ENCODE measurements at places on chromosomes 4 and X.

- DNase-seq: no peak
These were observed 41.3 kb downstream of the RHOH start for GRCh38 chr4:40238008-40238699.

- DNase-seq: no peak
These were observed 93.4 kb downstream of the TMA16 start for GRCh38 chr4:163587867-163588266.

DNA sequence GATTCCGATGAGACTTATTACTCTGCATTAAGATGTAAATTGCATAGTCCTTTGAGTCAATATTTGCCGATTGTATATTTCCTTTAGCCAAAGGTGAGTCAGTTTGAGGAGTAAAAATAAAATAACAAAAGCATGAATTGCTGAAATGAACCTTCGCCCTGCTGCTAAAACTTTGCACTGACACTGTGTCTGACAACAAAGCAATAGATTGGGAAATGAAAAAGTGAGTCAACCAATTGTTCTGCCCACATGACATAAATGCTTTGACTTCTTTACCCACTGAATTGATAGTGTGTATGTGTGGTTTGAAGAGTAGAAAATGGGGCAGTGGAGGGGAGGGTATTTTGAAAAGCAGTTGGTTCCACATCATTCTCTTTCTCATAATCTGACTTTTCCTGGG, 88.4 kb upstream of the AFF2 start:
- DNase-seq: no peak

- DNase-seq: no peak
These were observed 64.3 kb downstream of the TASL start for GRCh38 chrX:30513284-30513683.

GRCh38 chrX:130878350-130879341, 24.4 kb downstream of the ENOX2 start:
- DNase-seq: no peak

DNA sequence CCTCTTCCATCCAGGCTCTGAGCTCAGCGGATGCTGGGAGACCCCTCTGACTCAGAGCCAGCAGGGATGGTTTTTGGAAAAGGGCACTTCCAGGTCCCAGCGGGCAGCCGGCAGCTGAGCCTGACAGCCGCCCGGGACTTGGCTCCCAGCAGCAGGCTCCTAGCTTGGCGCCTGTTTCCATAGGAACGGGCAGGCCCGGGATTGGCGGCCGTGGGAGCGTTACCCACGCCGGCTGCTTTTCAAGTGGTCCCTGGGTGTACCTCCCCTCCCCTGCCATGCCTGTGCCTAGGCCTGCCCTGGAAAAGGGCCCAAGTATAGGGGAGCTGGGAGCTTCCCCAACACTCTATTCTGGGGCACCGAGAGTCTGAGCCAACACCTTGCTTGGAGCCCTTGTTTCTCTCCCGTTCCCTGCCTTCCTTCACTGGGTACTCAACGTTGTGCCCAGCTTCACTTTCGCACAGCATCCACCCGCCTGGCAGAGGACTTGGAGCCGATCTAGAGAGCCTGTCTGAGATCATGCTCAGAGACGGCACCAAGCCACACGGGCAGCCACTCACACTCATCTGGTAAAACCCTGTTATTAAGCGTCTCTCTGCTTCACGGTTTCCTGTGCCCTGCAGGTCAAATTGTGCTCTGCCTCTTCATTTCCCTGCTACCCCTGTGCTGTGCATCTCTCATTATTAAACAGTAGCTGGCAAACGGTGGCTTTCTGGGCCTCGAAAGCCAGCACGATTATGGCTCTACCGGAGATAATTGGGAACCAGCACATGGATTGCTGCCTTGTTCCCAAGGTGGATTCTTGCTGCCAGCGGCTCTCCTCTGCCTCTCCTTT, 521.5 kb downstream of the BCOR start:
- DNase-seq: peak; percentile 97

- DNase-seq: no peak
These were observed 11.2 kb upstream of the SCRG1 start for GRCh38 chr4:173410079-173410478.

DNA sequence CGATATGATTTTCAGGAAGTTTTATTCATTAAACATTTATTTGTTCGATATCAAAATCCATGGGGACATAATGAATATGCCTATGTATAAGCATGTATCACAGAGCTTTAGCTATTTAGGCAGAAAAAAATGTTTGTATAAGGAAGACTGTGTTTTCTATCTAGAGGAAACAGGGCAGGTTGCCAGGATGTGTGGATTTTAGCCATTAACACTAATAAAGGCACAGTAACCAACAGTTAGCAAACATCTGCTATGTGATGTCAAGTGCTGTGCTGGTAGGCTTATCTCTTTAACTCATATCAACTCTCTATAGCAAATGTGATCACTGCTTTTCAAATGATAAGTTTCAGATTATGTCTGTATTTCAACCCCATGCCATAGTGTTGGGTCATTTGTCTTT, 708.9 kb upstream of the HS3ST1 start:
- DNase-seq: no peak

DNA sequence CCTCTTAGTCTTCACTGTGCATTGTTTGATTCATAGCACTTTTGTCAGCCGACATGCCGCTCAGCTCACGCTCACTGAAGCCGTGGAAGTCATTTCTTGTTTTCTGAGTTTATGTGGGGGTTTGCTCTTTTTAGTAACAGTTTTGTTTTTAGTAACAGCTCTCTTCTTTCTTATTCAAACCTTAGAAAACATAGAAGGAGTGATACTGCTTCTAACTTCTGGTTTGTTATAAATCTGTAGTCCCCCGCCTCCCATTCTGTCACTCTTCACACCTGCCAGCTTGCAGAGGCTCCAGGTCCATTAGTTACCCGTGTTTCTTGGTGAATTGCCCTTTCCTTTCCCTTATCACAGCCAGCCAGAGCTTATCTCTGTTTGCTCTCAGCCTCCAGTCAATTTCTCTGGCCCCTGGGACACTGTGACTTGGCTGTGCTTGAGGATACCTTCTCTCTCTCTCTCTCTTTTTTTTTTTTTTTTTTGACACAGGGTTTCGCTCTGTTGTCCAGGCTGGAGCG, 50.5 kb downstream of the GRK4 start:
- DNase-seq: no peak

DNA sequence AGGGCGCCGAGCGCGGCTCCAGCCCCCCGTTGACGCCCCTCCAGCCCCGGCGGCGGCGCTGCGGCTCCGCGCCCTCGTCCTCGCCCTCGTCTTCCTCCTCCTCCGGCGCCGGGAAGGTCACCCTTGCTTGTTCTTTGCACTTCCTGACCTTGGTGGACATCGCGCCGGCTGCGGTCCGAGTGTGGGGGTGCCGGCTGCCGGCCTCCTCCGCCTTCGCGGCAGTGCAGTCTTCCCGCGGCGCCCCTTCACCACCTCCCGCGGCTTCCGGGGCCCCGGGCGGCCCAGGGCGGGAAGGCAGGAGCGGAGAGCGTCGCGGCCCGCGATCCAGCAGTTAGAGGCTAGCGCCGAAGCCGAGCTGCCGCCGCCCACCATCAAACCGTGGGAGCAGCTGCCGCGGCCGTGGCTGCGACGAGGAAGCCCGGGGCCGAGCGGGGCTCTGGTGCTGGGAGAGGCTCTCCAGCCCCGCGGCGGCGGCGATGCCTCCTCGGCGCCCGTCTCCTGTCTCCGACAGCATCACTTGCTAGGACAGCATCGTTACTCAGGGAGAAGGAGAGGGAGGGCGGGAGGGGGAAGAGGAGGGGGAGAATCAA, at the start of gene TRPC3:
TRPC3 (minus strand) TSS at position 540 of the 590 bp plus-strand sequence; CDS start at position 160, 380 bp downstream.
- DNase-seq: no peak

GRCh38 chrX:40012039-40012867, 85.5 kb downstream of the BCOR start:
- DNase-seq: peak; percentile 37

- DNase-seq: no peak
These were observed 187.7 kb upstream of the LNX1 start for GRCh38 chr4:53779025-53779424.

DNA sequence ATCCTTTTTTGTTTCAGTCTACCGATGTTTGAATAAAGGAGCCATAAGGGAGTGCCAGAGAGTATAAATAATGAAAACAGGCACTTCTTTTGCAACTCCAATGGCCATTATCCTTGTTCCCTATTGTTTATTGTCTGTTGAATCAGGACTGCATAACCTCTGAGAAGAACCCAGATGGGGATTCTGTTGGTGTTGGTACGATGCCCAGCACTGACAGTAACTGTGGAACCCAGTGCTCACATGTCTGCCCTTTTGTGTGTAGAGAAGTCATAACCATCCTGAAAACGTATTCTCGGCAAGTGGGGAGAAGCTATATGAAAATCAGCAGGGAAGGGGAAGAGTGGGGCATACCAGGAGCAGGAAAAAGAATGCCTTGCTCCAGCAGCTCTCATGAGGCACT, 195.1 kb upstream of the EDNRA start:
- DNase-seq: no peak

DNA sequence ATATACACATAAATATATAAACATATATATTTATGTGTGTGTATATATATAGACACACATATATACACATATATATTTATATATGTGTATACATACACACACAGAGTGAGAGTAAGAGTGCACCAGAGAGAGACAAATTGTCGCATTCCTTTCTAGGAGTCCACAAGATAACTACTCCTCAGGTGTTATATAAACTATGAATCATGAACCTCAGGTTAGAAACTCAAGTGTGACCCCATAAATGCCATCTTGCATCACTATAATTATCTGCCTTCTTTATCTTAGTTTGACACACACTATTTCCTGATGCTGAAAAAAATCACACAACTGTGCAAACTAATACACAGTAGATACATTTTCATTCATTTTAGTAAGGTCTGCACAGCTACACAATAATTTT, 135.2 kb downstream of the PPARGC1A start:
- DNase-seq: no peak

GRCh38 chr4:86769794-86770193, 79.4 kb downstream of the SLC10A6 start:
- DNase-seq: no peak

DNA sequence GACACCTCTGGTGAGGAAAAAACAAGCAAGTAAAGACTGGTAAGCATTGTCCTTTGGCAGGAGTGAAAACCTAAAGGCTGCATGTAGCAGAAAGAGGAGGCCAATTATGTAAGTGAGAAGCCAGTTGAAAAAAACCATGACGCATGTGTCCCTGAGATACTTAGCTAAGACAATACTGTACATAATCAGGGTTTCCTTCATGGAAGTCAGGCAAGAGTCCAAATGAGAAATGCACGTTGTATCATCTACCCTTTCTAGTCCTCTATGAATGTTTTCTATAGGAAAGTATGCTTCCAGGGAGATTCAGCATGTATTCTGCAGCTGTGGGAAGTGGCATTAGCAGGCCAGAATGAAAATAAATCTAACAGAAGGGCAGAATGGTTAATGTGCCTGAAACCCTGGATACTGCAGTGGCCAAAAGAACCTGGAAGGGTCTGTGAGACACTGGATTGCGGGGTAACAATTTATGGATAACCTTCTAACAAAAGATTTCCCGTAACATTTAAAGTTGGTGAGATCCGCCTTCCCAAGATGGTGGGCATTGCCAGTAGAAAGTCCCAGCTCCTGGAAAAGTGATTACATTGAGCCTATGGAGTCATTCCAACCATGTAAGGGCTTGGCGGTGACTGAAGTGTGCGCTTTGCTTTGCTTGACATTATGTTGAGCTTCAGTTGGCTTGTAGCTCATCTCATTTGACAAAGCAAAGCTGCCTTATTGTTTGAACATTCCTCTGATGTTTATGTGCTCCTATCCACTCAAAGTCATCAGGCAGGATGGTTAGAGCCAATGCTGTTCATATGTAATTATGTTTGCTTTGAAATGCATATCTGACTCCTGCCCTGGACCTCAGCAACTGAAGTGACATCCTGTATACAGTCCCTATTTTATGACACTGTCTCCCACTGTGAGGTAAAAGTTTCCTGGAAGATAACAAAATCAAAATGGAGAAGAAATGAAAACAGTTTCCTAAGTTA, 200.4 kb downstream of the ARHGAP24 start:
- DNase-seq: peak; percentile 53

- DNase-seq: no peak
These were observed 25.4 kb downstream of the SORCS2 start for GRCh38 chr4:7217474-7218321.

DNA sequence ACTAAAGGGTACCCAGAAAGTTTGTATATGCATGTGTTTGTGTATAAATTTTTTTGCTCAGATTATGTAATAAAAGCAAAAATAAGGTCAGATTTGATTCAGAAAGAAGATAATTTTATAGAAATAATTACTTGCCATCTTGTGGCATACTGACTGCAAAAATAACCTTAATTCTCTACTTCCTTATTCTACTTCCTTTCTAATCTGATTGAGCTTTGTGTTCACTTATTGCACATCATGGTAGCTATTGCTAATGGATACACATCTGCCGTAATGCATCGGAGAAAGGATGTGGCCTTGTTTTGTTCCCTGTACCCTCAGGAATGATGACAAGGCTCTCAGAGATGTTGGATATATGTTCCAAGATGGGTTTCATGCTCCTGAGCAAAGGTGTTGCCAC, 10.5 kb upstream of the GNPDA2 start:
- no peak for DNase-seq

DNA sequence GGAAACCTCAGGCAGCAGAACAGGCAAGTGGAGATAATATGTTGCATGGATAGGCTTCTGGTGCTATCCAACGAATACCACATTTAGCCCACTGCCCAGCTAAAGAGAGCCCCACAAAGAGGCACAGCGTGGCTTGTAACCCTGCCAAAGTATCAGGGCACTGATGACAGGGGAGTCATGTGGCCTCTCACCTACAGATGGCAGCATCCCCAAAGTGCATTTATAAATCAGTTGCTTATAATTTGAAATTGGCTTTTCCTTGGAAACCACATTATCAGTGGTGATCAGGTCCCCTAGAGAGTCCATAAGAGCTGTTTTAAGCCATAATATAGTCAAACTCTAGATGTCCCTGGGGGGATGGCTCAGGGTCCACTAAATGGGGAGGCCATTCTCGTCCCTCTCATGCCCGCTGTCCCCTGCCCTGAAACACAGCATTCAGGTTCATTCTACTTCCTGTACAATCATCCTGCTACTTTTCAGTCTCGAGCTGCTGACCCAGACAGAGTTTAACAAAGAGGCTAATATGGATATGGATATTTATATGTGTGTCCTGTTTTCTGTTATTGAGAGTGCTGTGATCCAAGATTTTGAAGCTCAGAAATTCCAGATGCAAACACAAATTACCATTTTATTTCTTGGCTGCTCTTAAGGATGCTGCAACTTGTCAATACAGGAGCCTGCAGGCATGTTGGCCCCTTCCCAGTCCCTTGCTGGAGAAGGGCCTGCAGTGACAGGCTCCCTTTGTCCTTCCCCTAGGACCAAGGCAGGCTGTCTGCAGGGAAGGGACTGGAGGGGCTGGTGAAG, 28.5 kb downstream of the SRPX start:
- DNase-seq: peak; percentile 50

DNA sequence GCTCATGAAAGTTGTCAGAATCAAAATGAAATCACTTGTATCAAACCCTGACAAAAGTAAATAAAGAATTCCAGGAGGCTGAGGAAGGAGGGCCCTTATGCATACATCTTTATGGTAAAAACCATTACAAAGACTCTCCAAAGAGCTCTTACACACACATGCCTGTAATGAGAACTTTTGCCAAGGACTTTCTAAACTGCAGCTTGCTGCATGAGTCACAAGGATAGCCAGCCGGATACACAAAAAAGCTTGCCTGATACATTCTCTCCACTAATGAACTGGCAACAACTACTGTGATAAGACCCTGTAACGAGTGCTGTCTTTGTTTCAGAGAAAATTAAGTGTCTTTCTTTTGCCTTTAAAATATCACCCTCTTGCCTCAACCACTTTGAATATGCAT, 618.1 kb downstream of the PPP4R3C start:
- DNase-seq: no peak

GRCh38 chr4:84085986-84086385, 413.1 kb downstream of the NKX6-1 start:
- no peak for DNase-seq

GRCh38 chr4:127604949-127605709, 27.6 kb upstream of the INTU start:
- DNase-seq: peak; percentile 46

Measured in NCI-H1092 (cell line).